ENCODE measurements at places on chromosomes 16 and 17. TPM values are rescaled to one million over a fixed set of nuclear protein-coding genes. Genes with fewer than 3 reads are reported as not detected.
A peak's percentile ranks its signal among the peaks of the same experiment; 100 is the strongest.

CSH2 gene
- total RNA-seq: not detected

SHBG gene
- 38.0 TPM for total RNA-seq

GPR179 gene
- not detected for total RNA-seq

SMIM36 gene
- total RNA-seq: not detected

KRT32 gene
- not detected for total RNA-seq

UMOD gene
- not detected for total RNA-seq

ASPHD1 gene
- not detected for total RNA-seq

SLC13A2 gene
- 11.6 TPM for total RNA-seq

DNA sequence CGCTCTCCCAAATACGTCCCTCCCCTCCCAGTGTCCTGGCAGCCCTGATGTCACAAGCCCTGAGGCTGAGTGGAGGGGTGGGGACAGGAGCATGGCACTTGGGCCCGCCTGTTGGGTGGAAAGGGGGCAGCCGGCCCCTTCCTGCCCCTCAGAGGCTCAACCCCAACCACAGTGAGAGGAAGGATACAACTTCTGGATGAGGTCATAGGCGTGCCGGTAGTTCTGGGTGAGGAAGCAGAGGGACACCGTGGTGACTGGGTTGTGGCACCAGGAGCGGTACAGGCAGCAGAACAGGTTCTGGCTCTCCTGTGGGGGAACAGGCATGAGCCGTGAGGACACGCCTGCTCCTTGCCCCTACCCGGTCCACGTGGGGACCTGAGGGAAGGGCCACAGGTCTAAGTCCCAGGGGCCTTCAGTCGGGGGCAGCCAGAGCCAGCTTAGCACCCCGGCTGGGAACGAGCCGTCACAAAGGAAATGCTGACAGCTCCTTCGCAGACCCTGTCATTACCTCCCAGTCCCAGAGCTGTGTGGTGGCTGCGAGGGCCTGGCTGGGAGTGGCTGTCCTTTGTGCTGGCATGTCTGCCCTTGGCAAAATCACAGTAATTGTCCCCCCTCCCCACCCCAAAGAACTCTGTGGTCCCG, 11.2 kb upstream of the MTSS2 start:
- no peak for DNase-seq
- no peaks in the 10 kb centered on the region for H3K27me3 ChIP-seq
- no peak overlapping the region for H3K4me3 ChIP-seq
- H3K4me1 ChIP-seq: no peaks in the 10 kb centered on the region
- H3K36me3 ChIP-seq: no peaks in the 10 kb centered on the region

DNA sequence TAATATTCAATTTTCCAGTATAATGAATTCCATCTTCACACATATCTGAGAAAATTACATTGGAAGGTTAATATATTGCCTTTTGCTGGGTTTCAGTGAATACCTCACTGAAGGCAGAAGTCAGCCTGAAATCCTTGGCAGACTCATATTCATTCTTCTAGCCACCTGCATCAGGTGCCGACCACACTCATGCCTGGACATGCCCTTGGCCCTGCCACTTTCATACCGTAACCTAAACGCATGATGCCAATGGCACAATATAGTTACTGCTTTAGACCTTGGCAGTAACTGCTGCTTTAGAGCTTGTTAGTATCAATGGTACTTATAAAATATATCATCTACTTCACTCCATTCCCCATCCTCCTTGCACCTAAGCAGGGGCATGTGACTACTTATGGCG, 817.6 kb upstream of the CDH8 start:
- H3K4me3 ChIP-seq: no peak overlapping the region
- no peak overlapping the region for H3K27ac ChIP-seq
- no peak for DNase-seq

DNA sequence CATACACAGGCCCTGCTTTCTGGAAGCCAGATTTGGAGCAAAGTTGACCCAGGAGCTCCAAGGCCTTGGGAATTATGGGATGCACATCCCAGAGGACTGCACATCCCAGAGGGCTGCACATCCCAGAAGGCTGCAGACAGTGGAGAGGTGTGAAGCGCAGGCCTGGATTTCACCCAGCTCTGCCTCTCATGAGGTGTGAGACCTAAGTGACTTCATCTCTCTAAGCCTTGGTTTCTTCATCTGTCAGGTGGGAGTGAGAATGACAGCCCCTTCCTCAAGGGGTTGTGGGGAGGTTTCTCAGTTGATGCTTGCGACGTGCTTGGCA, 102.3 kb downstream of the GSG1L start:
- H3K36me3 ChIP-seq: no peaks in the 10 kb centered on the region
- H3K4me1 ChIP-seq: no peaks in the 10 kb centered on the region
- H3K27ac ChIP-seq: no peak overlapping the region
- DNase-seq: no peak
- H3K4me3 ChIP-seq: no peak overlapping the region

GRCh38 chr16:31508706-31509195, 560 bp upstream of the RUSF1 start:
- H3K27me3 ChIP-seq: no peaks in the 10 kb centered on the region
- H3K4me1 ChIP-seq: peaks cover 6% of the 10 kb centered on the region
- H3K36me3 ChIP-seq: no peaks in the 10 kb centered on the region
- peak overlapping the region; percentile 71 for H3K4me3 ChIP-seq
- peak overlapping the region; percentile 93 for H3K27ac ChIP-seq
- DNase-seq: no peak

- no peak for DNase-seq
- no peak overlapping the region for H3K4me3 ChIP-seq
- no peak overlapping the region for H3K27ac ChIP-seq
- no peaks in the 10 kb centered on the region for H3K27me3 ChIP-seq
- no peaks in the 10 kb centered on the region for H3K4me1 ChIP-seq
Measured at GRCh38 chr16:82386761-82387160, 216.7 kb upstream of the MPHOSPH6 start.

- no peaks in the 10 kb centered on the region for H3K36me3 ChIP-seq
- DNase-seq: peak; percentile 84
- no peaks in the 10 kb centered on the region for H3K27me3 ChIP-seq
- H3K4me1 ChIP-seq: peaks cover 6% of the 10 kb centered on the region
Measured at GRCh38 chr16:84599521-84600202, 18.2 kb downstream of the COTL1 start.

DNA sequence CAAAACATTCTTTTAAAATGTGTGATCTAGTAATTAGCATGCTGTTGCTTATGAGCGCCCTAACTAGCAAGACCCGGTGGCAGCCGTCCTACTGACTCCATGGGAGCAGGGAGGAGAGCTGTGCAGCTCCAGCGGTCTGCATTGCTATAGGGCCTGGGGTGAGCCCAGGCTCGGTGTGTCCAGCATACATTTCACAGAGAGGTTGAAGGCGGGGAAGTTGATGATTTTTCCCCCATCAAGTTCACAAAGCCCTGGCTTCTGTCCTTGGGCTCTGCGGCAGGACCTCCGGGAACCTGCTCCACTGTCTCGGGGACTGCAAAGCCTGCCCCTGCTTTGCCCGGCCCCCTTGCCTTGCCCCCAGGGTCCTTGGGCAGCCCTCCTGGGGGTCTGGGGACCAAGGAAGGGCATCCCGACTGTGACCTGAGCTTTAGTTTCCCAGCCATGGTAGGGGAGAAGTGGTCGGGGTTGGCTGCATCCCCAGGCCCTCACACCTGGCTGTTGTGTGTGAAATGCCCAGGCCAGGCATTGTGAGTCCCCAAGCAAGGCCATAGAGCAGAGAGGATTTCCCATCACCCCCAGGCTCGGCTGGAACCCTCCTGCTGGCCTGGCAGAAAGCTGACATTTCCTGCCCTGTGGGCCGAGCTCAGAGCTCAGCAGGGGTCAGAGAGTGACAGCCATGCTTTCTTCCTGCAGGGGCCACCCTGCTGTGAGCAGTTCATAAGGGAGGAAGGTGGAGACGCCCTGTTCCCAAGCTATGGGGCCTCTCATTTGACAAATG, 24.8 kb downstream of the KCNJ12 start:
- no peaks in the 10 kb centered on the region for H3K4me1 ChIP-seq
- no peaks in the 10 kb centered on the region for H3K27me3 ChIP-seq
- no peaks in the 10 kb centered on the region for H3K36me3 ChIP-seq
- no peak overlapping the region for H3K27ac ChIP-seq
- no peak for DNase-seq

Data from Peyer's patch (tissue), 4 donors.